Caki2 (cell line): ENCODE measurements at places on chromosomes 2 and 18. TPM values are rescaled to one million over a fixed set of nuclear protein-coding genes. Genes with fewer than 3 reads are reported as not detected.

- no peak for DNase-seq
These were observed 464.5 kb downstream of the IRS1 start for GRCh38 chr2:226334981-226335720.

Gene FOXD4L1
- total RNA-seq: not detected in 2 replicates

Gene FTCDNL1
- 13.7 and 26.6 TPM in 2 replicates for total RNA-seq

Gene CACNB4
- 0.10 and 0.17 TPM in 2 replicates for total RNA-seq

GRCh38 chr2:227406177-227407031, 18.7 kb upstream of the SCYGR1 start:
- DNase-seq: peak; percentile 97

- DNase-seq: no peak
These were observed 240.6 kb upstream of the CWC22 start for GRCh38 chr2:180247658-180248057.

Gene LIPG
- total RNA-seq: 4.5 and 6.1 TPM in 2 replicates

GRCh38 chr18:31998880-31999412, 19.7 kb upstream of the RNF125 start:
- DNase-seq: no peak

GRCh38 chr2:112839407-112840067, 3.0 kb upstream of the IL1B start:
- no peak for DNase-seq

Gene PLEK
- 1.2 and 4.3 TPM in 2 replicates for total RNA-seq

Gene CHN1
- total RNA-seq: 8.8 and 52.7 TPM in 2 replicates

- DNase-seq: no peak
These were observed 27.0 kb upstream of the GMPPA start for GRCh38 chr2:219471476-219472371.

GRCh38 chr18:29234751-29235150, 1057.8 kb upstream of the CDH2 start:
- DNase-seq: no peak

Gene SKOR2
- not detected in 2 replicates for total RNA-seq

GRCh38 chr2:232321156-232321816, 57.3 kb upstream of the ALPP start:
- no peak for DNase-seq

Gene EMILIN1
- total RNA-seq: 0.07 and 0.58 TPM in 2 replicates

DNA sequence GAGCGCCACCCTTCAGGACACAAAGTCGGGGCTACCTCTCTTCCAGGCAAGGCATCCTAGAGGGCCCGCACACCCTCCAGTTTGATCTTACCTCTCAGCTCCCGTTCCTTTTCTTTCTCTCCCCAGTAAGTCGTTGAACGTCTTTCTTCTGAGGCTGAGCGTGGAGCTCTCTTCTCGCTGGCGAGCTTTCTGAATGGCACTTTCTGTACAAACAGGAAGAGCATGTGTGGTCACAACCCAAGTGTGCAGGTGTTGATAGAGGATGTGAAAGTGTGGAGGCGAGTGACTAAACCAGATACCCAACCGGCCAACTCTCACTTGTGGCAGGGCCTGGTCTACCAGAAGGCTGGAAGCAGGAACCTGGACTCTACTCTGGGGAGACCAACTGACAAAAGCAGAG, at the start of gene AFF3:
Gene AFF3, minus strand, starts transcription at position 198 of the 400 bp plus-strand sequence. CDS start 38,136 bp downstream, outside the sequence.
- DNase-seq: no peak

DNA sequence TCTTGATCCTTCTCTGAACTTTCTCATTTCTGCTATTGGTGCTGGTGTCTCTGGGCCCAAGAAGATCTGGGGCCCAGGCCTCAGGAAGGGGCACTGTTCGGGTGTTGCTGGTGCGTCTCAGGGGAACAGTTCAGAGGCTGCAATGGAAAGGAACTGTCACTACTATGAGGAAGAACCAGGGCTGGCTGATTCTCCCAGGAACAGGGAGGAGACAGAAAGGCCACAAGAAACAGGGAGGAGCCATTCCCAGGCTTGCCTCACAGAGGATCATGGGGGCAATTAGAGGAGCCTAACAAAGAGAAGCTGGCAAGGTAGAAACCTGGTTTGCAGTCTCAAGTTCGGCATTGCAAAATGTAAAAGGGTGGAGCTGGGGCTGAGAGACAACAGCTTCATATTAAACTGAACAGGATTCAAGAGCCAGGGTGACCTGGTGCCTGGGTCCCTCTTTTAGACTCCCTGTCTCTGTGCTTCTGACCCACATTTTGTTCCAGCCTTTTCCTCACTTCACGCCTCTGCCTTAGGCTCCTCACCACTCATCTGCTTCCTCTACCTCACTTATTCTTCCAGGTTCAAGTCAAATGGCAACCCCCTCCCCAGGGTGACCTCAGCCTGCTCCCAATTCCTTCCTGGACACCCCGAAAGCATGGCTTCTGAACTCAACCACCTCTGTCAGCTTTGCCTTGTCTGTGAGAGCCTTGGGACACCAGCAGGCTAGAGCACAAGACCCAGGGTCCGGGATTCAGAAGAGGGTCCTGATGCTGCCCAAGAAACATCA, 58.4 kb downstream of the GYPC start:
- no peak for DNase-seq
